ENCODE measurements at places on chromosomes 6 and 20.

DNA sequence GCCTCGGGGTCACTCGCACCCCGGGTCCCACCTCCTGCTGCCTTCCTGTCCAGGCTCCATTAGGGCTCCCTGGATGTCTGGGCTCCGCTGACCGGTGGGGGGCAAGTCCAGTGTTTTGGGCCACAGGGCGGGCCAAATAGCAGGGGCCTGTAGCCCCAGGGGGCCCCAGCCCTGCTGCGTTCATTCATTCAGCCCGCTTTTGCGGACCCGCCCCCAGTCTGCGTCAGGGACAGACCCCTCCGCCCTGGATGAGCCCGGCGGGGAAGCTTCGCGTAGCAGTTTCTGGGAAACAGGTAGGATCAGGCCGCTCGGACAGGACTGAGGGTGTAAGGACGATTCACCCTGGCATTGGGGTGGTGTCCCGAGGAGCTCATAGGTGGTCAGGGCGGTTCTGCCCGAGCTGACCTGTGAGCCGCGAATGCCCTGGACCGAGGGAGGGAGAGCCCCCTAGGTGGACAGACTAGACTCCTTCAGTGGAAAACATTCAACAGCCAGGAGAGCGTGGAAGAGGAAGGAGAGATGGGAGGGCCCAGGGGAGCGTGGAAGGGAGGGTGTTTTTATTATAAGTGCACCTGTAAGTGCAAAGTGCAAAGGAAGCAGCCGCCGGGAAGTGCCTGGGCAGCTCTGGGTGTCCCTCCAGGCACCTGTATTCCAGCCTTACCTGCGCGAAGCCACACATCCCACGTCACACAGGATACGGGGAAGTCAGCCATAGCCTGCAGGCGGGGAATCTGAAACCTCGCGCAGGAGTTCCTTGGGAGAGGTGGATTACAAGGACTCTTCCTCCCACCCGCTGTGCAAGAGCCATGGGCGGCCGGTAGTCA is 662 bp downstream of the ENTPD6 start:
- DNase-seq, result peak; percentile 9

- no peak for DNase-seq
Measured at GRCh38 chr20:9441948-9442347, 72.4 kb upstream of the LAMP5 start.

DNA sequence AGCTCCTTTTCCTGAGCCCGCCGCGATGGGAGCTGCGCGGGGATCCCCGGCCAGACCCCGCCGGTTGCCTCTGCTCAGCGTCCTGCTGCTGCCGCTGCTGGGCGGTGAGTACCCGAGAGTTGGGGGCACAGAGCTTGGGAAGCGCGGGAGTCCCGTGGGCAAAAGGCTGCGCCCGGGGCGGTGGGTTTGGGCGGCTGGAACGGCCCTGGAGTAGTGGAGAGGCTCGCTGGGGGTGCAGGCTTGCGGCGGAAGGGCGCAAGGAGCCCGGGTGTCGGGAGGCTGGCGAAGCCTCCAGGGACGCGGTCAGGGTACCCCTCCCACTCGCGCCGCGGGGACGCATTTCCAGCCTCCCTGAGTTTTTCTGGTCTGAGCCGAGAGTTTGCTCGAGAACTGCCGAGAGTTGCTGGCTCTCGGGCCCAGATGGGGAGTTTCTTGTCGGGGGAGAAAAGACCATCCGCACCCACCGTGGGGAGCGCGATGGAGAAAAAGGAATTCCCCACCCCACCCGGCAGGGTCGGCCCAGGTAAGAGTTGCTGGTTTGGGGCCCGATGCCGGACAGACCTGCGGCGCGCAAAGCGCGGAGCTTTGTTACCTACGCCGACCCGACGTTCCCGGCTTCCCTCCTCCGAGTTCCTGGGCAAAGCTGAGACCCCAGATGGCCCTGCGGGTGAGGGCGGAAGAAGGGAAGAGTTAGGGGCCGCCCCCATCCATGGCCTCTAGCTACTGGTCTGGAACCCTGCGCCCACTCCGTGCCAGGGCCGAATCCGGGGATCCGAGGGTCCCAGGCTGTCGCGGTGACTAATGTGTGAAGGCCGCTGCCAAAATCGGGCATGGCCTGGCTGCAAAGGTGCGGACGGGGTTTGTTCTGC is 584 bp downstream of the PTK7 start:
- peak; percentile 57 for DNase-seq

DNA sequence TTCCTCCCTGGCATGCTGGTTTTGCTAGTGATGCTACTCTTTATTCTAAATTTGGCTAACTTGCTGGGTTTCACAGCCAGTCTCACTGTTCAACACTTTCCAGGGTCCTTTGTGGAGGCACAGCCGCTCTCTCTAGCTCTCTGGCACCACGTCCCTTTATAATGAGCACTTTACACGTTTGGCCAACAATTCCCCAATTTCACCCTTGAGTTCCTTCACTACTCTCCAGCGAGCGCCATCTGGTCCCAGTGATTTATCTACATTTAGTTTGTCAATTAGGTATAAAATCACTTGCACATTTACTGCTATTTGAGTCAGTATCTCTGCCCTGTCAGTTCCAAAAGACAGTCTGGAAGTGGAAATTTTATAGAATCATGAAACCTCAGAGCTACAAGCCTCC is 241.9 kb upstream of the MOCS1 start:
- no peak for DNase-seq

- no peak for DNase-seq
Measured at GRCh38 chr6:71204741-71205140, 83.9 kb upstream of the OGFRL1 start.

- no peak for DNase-seq
Measured at GRCh38 chr6:116426551-116426950, 34.6 kb upstream of the CALHM6 start.

DNA sequence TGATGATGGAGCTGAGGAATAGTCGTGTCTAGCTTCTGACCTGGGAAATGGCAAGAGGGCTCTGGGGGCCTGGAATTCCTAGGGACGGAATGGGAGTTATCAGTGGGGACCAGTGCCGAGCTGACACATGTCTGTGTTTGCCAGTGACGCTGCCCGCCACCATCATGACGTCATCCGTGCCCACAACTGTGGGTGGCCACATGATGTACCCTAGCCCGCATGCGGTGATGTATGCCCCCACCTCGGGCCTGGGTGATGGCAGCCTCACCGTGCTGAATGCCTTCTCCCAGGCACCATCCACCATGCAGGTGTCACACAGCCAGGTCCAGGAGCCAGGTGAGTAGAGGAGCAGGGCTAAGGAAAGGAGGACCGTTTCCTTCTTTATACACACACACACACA is 3.8 kb upstream of the CUL9 start:
- no peak for DNase-seq
